Cerebellar cortex (tissue), 1 donor: ENCODE measurements at places on chromosomes 4 and X.

- no peak for DNase-seq
Measured at GRCh38 chr4:109429545-109429944, 4.1 kb upstream of the SEC24B start.

- no peak for DNase-seq
Measured at GRCh38 chr4:86543560-86544309, 50.4 kb upstream of the PTPN13 start.

DNA sequence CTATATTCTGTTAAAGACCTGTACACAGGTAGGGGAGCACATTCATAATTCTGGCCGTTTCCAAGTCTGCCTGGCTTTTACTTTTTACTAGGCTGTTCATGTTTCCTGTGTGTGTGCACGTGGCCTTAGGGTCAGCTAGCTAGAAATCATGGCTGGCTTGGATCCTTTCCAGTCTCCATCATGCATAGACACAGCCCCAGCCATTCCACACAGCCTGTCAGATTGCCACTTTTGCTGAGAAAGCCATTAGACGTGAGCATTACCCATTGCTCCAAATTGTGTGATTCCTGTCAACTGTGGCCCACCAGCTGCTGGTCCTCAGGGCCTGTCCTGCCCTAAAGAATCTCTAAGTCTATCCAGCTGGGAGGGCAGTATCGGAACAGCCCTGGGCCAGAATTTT is 11.4 kb upstream of the SORCS2 start:
- DNase-seq = no peak

- no peak for DNase-seq
Measured at GRCh38 chrX:17584248-17584681, 153.0 kb upstream of the SCML1 start.

- no peak for DNase-seq
Measured at GRCh38 chr4:9999956-10000561, 21.2 kb downstream of the SLC2A9 start.

GRCh38 chr4:106426069-106426468 is 57.5 kb upstream of the GIMD1 start:
- DNase-seq = no peak
